GM23248 (cell line): ENCODE measurements at places on chromosomes 12 and 14. TPM values are rescaled to one million over a fixed set of nuclear protein-coding genes. Genes with fewer than 3 reads are reported as not detected.

Gene TBX3
- 25.1 and 34.0 TPM in 2 replicates for total RNA-seq

Gene OR4E2
- total RNA-seq, result not detected in 2 replicates

Gene ENDOU
- total RNA-seq, result 0.22 TPM in 1 of 2 replicates, not detected in the other

Gene WIF1
- total RNA-seq, result not detected in 2 replicates

Gene KLRK1
- not detected in 2 replicates for total RNA-seq

Gene SYT1
- 2.4 and 3.0 TPM in 2 replicates for total RNA-seq

Gene USP44
- 0.25 and 0.76 TPM in 2 replicates for total RNA-seq

Gene GZMB
- total RNA-seq, result not detected in 2 replicates

Gene NTS
- not detected in 2 replicates for total RNA-seq

Gene SPRYD4
- total RNA-seq, result 1.8 TPM in 2 replicates

Gene GDF3
- total RNA-seq, result not detected in 2 replicates

Gene CHGA
- not detected in 2 replicates for total RNA-seq

Gene TMED8
- total RNA-seq, result 7.5 and 7.7 TPM in 2 replicates
